Adrenal gland (tissue), 19 donors: ENCODE measurements at places on chromosomes 11 and 22. TPM values are rescaled to one million over a fixed set of nuclear protein-coding genes. Genes with fewer than 3 reads are reported as not detected.

- DNase-seq = no peak
Observed at GRCh38 chr11:9070749-9071491, 20.5 kb downstream of the SCUBE2 start.

- no peak for DNase-seq
Observed at GRCh38 chr11:129210831-129211181, 18.7 kb upstream of the ARHGAP32 start.

DNA sequence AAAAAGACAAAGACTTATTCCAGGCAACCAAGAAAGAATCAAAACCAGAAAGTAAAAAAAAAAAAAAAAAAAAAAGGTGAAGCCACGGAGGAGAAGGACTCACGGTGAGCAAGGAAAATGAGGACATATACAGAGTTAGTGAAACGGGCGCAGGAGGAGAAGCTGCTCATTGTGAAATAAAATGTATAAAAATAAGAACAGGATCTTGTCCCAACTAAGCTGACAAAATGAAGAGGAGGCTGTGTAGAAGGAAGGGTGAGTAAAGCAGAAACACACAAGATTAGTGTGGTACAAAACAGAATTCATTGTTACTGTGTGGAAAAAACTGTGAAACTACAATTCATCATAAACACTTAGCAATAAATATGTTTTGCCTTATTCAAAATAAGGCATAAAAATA lies 7.6 kb downstream of the IL17REL start:
- no peak for DNase-seq

DNA sequence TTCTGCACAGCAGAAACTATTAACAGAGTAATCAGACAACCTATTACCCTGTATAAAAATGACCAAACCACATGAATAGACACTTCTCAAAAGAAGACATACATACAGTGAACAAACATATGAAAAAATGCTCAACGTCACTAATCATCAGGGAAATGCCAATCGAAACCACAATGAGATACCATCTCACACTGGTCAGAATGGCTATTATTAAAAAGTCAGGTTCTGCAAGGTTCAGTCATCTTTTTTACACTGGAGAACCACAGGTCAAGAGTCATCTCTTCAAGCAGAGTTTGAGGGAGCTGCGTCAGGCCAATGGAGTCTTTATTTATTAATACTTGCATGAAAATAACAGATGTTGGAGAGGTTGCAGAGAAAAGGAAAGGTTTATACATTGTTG lies 40.4 kb downstream of the RCN1 start:
- DNase-seq = no peak

- peak; percentile 23 for DNase-seq
Observed at GRCh38 chr11:60867871-60868681, 734 bp downstream of the ZP1 start.

DNA sequence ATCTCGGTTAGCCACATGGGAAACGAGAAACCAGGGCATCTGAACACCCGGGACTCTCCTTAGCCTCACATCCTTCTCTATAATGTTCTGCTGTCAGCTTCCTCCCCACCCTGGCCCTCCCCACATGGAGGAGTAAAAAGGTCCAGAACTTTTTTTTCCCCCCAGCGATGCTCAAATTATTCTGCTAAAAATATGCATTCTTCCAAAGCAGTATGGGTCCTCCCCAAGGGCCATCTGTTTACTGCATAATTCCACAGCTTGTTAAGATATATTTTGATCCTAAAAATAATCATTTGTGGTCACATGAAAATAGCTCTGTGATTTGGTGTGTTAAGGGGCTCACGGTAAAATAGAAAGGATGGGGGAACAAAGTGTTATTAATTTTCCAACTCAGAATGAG lies 281.5 kb upstream of the NARS2 start:
- no peak for DNase-seq

DNA sequence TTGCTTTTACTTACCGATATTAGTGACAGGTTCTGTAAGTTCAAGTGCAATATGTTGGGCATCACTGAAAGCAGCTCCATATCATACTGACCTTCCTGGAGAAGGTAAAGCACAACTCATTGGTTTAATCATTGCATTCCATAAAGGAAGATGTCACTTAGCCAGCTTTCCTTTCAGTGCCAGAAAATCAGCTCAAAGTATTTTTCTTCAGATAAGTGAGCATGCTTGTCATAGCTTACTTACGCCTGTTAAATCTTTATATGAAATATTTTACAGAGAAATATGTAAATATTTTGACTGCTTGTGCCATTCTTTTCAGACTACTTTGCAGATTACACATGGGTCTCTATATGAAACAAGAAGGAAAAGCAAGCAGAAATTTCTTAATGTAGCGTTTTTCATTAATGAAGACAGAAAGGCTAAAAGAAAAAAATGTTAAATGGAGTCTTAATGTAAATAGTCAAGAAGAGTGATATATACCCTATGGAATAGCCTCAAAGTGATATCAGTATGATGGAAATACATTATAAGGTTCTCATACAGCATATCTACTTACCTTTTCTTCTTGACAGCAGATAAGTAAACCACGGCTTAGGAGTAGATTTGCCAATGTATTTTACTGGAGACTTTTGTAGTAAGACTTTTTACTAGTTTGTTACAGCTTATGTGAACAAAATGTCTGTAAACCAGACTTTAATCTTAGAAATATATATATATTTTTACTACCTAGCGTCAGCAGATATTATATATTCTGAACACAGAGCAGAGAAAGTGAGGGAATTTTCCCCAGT lies 649.7 kb downstream of the METTL15 start:
- no peak for DNase-seq

- DNase-seq = no peak
Observed at GRCh38 chr11:86938900-86939880, 16.0 kb downstream of the FZD4 start.

DNA sequence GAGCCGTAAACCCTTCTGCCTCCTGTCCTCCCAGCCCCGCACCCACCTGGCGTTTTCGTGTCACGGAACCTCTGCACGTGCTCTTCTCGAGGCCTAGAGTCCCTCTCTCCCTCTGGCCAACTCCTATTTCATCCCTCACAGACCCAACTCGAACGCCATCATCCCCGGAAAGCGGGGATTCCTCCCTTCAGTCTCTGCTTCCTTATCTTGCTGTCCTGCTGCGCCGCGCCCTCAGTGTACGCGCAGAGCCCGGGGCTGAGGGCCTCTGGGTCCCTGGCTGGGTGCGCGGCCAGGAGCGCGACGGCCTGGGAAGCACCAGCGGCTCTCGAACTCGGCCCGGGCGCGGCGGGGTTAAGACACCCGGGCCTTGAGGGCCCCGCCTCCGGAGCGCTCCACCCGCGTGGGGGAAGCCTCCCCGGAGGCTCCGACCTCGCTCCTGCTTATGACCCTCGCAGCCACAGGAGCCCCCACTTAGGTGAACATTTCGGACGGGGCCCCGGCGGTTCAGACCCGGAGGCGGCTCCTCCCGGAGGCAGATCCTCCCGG lies 398 bp upstream of the ATG16L2 start:
- DNase-seq = no peak

DNA sequence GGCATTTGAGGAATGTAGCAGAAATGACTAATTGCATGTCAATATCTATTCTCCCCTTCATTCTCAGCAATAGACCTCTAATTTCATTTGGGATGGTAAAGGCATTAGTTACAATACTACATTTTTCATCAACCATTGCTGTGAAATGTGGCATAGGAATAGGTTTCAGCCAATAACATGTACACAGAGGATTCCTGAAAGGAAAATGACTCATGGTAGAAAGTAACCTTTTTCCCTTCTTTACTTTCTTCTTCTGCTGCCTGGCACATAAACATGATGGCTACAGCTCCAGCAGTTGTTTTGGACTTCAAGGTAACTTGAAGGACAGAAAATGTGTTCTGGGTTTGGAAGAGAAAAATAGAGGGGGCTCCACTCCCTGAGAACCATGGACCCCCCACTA lies 231.8 kb upstream of the CTSC start:
- DNase-seq = no peak

DNA sequence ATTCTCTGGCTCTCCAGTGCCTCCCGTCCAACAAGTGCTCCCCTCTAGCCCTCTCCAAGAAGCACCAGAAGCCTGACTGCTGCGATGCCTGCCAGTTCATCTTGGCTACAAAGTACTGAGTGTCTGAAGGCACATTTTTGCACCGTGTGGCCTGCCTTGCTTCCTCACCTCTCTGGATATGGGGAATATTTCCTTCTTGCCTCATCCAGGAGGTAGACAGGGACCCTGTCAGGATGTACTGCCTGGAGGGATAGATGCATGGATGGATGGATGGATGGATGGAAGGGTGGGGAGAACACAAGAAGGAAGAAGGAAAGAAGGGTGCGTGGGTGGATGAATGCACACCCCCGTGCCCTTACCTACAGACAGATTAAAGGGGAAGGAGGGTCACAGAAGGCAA lies 27.6 kb downstream of the KCTD17 start:
- no peak for DNase-seq

DNA sequence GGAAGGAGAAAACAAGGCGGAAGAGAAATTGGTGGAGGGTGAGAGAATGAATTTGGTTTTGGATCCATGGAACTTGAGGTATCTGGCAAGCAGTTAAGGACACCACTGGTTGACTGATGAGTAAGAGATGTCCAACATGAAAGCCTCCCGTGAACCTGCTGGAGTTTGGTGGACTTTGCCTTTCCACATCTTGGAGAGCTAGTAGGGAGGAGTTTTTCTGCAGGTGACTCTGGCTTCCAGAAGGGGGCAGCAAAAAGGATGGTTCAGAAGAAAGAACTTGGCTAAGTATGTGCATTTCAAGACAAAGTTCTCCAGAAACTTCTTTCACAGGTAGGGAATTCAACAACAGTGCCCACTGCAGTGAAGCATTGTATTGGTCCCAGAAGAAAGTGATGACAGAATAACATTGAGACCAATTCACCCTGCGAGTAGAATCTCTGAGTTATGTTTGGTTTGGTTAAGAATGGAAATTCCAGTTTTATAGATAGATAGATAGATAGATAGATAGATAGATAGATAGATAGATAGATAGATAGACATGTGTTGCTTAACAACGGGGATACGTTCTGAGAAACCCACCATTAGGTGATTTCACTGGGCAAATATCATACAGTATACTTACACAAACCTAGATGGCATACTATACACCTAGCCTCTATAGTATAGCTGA lies 28.5 kb downstream of the DCDC1 start:
- DNase-seq = no peak

- DNase-seq = peak; percentile 80
Observed at GRCh38 chr11:16881074-16881709, 133.0 kb downstream of the PLEKHA7 start.

DNA sequence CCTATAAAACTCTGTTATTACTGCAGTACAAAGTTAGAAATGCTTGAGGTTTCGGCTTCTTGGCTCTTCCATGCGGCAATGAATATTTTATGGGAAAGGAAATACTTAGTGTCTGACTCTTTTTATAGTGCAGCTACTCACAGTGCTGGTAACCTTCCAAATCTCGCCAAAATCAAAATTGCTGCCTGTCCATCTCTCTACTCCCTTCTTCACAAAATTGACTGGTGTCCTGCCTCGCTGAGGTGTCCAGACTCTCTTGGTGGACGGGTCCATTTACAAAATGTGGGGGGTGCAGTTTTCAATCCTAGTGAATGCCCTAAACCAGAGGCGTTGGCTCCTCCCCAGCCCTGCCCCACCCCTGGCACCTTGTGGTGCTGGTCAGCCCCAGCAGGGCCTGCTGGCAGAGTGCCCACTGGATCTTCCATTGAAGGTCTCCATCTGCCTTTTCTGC lies 73.5 kb downstream of the ZBTB16 start:
- DNase-seq = no peak

- DNase-seq = no peak
Observed at GRCh38 chr22:50479721-50480120, 1.6 kb upstream of the ADM2 start.

- DNase-seq = no peak
Observed at GRCh38 chr11:93411705-93412104, 81.2 kb downstream of the DEUP1 start.

GRCh38 chr11:84003181-84003580 lies 717.0 kb upstream of the CCDC90B start:
- no peak for DNase-seq

GRCh38 chr11:8071616-8072581 lies 9.1 kb upstream of the TUB start:
- DNase-seq = no peak

GRCh38 chr22:46948411-46949144 lies 186.1 kb downstream of the TBC1D22A start:
- DNase-seq = no peak

- DNase-seq = no peak
Observed at GRCh38 chr11:115886422-115886733, 382.2 kb upstream of the CADM1 start.

DNA sequence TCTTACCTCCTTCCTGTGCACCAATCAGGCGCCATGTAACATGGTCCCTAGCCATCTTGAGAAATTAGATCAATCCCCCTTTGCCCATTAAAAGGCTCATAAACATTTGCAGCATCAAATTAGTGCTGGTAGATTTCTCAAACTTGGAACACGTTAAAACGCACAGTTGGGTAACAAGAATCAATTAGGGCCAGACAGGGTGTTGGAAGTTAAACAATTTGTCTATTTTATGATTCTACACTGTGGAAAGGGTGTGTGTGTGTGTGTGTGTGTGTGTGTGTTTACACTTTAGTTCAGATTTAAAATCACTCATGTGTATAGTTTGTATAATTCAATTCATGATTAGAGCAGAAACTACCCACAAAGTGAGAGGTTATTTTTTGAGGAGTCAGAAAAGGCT lies 682.0 kb downstream of the OPCML start:
- no peak for DNase-seq

DNA sequence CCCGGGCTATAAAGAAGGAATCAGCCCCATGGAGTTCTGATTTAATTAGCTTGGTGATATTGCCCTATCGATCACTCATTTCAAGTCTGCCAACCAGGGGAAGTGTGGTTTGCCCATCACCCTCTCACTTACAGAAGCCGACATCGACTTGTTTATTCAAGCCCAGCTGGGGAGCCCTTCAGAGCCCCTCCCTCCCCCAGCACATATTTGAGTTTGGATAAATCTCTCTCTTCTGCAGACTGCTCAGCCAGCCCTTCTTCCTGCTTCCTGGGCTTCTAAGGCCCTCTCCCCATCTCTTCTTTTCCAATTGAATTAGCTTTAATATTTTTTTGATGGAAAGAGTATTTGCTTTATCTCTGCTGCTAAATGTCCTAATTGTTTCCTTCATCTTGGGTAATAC lies 299.0 kb downstream of the MIAT start:
- no peak for DNase-seq

- DNase-seq = no peak
Observed at GRCh38 chr22:19438298-19438697, 6.0 kb downstream of the MRPL40 start.

CSF2RB gene
- total RNA-seq = 7.1 TPM

RFPL3 gene
- total RNA-seq = not detected

P2RX6 gene
- 2.4 TPM for total RNA-seq

MFRP gene
- total RNA-seq = not detected

SNX15 gene
- total RNA-seq = 35.9 TPM

VPREB1 gene
- total RNA-seq = not detected

KCNQ1OT1 gene
- 2.7 TPM for total RNA-seq

SEC14L2 gene
- total RNA-seq = 2.3 TPM
